Stimulated activated CD4-positive, alpha-beta T cell treated with anti-CD3 and anti-CD28 coated beads, Interleukin-4, amount 100 ng/mL, for 1 hour (primary cell): ENCODE measurements at places on chromosomes 6 and 20.

- no peak for DNase-seq
These were observed 118.7 kb downstream of the JARID2 start for GRCh38 chr6:15364401-15365037.

DNA sequence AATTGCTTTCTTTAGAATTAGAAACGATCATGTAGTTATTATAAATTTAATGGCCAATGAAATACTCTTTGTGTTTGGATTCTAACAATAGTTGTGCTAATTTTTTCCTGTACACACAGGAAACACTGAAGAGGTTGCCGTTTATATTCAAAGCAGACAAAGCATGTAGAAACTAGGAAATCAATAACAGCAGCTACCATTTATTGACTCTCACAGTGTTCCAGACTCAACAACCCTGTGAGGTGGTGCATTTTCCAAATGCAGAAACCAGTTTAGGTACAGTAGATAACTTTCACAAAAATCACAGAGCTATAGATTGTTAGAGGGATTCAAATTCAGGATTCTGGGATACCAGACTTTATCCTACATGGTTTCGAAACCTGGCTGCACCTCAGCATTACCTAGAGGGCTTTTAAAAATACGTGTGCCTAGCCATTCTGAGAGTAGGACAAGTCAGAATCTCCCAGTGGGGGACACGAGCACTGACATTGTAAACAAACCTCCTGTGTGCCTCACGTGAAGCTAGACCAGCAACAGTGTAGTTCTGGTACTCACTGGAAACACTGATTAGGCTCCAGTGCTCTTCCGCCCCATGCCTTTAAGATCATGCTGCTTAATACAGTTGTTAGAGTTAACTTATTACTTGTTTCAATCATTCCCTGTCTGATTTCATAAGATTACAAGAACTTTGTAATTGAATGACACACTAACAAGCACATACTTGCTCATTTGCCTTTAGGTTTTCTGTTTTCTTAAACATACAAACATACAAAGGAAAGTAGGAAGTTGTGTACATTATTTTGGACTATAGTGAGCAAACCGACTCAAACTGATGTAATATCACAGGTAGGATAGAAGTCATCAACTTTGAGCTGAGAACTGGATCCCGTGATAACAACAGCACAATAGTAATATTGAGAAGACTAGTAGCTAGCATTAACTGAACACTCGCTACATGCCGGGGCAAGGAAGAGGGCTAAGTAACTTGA, 65.8 kb downstream of the MAP3K4 start:
- DNase-seq: no peak

DNA sequence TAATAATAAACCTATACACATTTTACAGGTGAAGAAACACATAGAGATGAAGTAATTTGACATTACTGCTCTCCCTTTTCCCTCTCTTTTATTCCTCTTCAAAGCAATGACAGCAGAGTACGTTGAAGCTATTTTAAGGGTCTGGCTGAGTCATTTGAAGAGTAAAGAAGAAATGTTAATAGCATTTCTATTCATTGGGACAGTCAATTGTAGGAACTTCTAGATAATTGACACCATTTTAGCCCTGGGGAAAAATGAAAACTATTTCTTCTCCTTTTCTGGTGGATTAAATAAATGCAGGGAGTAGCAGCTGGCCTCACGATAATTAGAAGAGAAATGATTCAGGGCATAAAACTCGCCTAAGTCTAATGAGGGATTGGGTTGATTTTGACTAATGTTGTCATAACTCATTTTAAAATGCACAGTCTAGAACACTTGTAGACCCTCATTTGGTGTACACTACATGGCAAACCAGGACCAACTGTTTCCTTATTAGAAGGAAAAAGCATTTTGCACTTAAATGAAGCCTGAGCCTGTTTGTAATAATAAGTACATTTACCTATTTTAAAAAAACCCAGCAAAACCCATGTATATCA, 48.1 kb downstream of the RIPOR2 start:
- no peak for DNase-seq

- DNase-seq: no peak
These were observed 143.5 kb downstream of the TPBG start for GRCh38 chr6:82507112-82507511.

DNA sequence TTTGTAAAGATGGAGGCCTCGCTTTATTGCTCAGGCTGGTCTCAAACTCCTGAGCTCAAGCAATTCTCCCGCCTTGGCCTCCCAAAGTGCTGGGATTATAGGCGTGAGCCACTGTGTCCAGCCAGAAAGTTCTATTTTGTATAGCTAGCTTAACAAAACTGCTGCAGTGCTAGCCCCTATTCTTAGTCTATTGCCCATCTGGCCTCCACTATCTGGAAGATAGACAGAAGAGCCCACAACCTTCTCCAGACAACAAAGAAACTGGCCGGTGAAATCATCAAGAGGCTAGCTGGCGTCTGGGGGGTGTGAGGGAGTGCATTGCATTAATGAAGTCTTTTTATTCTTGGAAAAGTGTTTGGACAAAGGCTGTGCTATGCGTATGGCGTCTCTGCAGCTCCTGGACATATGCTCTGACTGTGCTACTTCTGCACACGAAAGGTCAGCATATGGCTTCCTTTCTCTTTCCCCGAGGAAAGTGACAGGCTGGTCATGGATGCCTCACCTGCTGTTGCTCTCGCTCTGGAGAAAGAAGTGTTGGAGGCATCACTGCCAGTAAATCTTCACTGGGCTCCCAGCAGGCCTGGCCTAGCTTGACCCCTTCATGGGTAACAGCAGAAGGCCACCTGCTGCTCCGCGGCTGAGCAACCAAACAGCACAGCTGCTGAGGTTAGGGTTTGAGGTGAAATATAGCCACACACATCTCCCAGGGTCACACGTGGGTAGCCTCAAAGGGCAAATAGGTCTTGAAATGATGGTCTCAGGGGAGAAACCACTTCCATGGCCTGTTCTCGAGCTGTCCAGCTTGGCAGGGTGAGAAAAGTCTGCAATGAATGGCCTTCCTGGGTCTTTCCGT, 95.1 kb upstream of the IYD start:
- no peak for DNase-seq

DNA sequence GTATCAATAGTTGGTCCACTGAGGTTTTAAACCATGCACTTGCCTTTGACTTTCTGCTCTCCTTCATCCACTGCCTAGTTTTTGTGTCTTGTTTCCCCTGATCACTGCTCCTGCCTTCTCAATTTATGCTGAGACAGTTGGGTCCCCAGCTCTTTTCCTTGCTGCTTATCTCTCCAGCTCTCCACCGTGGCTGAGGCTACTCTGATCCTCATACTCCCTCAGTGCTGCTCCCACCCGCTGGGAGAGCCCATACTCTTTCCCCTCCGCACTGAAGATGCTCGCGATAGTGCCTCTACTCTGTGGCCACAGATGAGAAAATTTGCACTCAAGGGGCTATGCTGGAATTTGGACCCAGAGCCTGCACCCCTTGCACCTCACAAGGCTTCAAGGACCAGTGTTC, 3.4 kb upstream of the THBD start:
- no peak for DNase-seq

DNA sequence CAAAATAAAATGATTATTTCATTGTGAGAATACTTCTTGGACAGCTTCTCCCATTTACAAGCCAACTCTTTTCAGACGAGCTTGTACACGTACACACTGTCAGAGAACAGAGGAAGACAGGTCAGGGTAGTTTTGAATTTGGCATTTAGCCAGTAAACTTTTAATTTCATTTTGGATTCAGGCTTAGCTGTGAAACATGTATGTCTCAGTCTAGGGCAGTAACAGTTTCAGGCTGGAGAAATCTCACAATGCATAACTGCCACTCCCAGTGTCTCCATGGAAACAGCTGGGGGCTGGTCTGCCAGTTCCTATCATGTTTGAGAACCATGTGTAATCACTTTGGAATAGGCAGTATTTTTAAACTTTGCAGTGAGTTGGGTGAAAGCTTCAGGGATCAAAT, 22.0 kb upstream of the QKI start:
- no peak for DNase-seq
